CD14-positive monocyte (primary cell): ENCODE measurements at places on chromosomes 16 and 17.

GRCh38 chr17:9185142-9185541 is 163.8 kb downstream of the NTN1 start:
- no peak for DNase-seq

- DNase-seq: peak; percentile 29
These were observed 204.9 kb downstream of the MAF start for GRCh38 chr16:79395591-79395990.

GRCh38 chr17:40864661-40865390 is 2.2 kb downstream of the KRT12 start:
- no peak for DNase-seq

DNA sequence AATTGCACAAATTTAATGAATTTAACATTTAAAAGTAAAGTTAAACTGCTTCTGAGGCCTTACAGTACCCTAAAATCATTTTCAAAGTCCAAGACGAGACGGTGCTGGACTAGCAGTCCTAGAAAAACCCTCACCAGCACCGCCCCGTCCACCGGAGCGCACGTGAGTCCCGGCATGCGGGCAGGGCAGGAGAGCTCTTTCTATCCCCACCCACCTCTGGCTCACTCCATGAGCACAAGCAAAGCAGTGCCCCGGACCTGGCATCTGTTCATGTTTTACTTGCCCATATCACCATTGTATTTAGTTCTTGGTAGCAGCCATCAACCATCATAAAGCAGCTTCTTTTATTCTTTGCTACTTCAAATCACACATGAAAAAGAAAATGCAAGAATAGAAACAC is 41.7 kb downstream of the ANKRD11 start:
- DNase-seq: no peak

DNA sequence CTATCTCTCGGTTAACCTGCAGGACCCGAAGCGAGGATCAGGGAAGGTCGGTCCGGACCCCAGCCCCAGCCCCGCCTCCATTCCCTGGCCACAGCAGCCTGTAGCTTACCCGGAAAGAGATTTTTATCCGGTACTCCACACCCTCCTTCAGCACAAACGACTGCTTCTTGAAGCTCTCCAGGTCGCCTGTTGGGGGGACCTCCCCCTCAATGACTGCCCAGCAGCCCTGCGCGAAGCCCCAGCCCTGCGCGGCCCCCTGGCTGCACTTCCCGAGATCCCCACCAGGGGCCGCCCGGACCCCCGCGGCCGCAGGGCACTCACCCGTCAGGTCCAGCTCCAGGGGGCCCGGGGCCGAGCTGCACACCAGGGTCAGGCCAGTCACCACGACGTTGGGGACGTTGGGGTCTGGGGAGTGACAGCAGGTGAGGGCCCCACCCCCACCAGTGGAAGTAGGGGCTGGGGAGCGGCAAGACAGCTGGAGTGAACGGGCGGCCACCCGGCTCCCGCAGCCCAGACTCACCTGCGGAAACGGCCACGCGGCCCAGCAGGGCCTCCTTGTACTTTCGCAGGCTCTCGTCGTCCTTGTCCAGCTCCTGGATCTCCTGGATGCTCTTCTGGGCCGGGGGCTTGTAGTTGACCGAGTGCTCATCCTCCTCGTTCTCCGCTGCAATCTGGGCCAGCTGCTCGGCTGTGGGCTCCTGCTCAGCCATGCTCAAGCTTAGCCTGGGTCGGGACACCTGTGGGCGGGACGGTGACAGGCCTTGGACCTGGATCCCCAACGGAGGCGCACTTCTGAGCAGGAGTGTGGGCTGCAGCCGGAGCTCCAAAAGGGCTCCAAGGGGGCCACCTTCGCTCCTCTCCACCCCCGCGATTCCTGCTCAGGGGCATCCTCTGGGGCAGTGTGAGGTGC is 1.7 kb downstream of the ARHGDIA start:
- DNase-seq: no peak

GRCh38 chr17:36717088-36717487 is 115.7 kb downstream of the MRM1 start:
- DNase-seq: no peak

GRCh38 chr16:31010585-31011325 is at the start of gene STX1B:
TSS of gene STX1B (minus strand) at chr16:31010638. CDS start at chr16:31010396, 242 bp downstream.
- DNase-seq: no peak

- no peak for DNase-seq
These were observed 406.5 kb downstream of the SHISA9 start for GRCh38 chr16:13307851-13308250.

- peak; percentile 17 for DNase-seq
These were observed 5.5 kb downstream of the PSMD12 start for GRCh38 chr17:67360880-67361279.

DNA sequence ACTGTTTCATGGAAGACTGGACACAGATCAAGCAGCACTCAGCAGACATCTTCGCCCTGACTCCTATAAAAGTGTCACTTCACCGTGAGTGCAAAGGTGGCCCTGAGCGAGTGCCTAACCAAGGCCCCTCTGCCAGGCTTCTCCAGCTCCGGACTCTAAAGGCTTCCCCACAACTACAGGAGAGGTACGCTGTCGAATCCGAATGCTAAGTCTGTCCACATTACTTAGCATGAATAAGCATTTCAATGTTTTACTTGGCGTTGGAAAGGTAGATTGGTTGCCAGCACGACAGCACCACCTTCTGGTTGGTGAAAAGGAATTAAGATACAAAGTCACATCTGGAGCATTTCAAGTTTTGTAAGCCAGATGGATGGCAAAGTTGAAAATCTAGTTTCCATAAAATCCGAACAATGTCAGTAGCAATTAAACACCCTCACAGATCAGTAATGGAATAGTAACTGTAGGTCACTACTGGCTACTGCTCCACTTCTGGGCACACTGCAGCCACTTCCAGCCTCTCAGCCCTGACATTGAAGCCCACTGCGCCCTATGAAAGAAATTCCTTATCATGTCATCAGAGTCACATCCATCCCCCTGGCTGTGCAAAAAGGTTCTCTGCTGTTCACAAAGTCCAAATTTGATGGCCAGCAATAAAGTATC is 100.9 kb downstream of the PARN start:
- peak; percentile 64 for DNase-seq

DNA sequence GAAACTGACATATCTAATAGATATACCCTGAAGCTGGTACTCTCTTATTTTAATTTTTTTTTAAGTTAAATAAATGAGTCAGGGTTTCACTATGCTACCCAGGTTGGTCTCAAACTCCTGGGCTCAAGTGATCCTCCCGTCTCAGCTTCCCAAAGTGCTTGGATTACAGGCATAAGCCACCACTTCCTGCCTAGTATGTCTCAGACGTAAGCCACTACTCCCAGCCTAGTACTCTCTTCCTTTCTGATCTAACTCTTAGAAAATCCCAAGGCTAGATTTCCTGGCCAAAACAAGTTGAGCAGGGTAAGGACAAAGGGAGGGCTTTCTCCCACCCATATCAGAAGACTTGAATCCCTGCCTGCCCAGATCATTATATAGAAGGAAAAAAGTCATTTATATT is 33.7 kb downstream of the HOXB1 start:
- no peak for DNase-seq

GRCh38 chr16:50263940-50264929 is 2.1 kb upstream of the ADCY7 start:
- DNase-seq: no peak

DNA sequence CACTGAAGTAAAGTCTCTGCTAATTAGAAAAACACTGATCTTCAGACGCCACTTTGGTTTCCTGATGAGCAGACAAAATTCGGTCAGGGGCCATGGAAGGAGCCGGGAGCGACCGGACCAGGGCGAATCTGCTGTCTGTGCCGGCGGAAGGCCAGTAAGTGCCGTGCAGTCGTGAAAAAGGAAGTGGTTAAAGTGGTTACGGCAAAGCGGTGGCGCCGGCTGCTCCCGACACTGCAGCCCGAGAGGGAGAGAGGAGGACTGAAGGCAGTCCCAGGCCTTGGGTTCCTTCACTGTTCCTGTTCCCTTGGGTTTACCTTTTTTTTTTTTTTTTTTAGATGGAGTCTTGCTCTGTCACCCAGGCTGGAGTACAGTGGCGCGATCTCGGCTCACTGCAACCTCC is 17.3 kb upstream of the HEXD start:
- peak; percentile 82 for DNase-seq

- DNase-seq: no peak
These were observed 7.1 kb downstream of the ASB16 start for GRCh38 chr17:44177640-44178039.

- no peak for DNase-seq
These were observed 51.3 kb downstream of the MPHOSPH6 start for GRCh38 chr16:82118749-82119148.

- no peak for DNase-seq
These were observed 97.0 kb downstream of the WWOX start for GRCh38 chr16:78196502-78196901.

GRCh38 chr17:31313982-31314781 is at the start of gene EVI2B:
TSS of gene EVI2B (minus strand) at chr17:31314054. CDS start at chr17:31305609, 8,445 bp downstream.
- DNase-seq: peak; percentile 81

- no peak for DNase-seq
These were observed 5.9 kb downstream of the KRT31 start for GRCh38 chr17:41391535-41391934.

- DNase-seq: no peak
These were observed 4.5 kb downstream of the BCL6B start for GRCh38 chr17:7027335-7027734.

GRCh38 chr16:69188716-69189115 is 1.8 kb downstream of the SNTB2 start:
- DNase-seq: no peak

DNA sequence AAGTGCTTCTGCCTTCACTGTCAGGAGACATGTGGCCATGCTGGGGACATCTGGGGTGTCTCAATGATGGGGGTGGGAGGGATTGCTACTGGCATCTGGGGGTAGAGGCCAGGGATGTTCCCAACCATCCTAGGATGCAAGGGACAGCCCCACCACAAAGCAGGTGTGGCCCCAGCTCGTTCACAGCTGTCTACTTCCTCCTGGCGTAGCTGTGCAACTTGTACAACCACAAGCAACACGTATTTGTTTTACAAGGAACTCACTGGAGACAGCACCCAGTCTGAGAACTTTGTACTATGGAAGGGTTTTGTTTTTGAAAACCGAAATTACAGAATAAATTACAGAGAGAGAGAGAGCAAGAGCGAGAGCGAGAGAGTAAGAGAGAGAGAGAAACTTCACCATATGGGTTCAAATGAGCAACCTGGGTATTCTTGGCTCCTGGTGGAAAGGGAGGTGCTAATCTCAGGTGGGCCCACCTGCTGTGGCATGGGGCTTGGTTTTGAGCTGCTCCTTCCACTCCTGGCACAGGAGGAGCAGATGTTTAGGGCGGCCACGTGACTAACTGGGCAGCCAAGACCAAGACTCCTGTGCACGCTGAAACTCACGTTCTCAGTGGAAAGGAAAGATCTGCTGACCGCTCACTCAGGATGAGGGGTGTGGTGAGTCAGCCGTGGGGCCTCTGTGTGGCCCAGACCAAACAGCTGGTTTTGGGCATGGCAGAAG is 17.5 kb upstream of the TNFRSF13B start:
- peak; percentile 17 for DNase-seq

DNA sequence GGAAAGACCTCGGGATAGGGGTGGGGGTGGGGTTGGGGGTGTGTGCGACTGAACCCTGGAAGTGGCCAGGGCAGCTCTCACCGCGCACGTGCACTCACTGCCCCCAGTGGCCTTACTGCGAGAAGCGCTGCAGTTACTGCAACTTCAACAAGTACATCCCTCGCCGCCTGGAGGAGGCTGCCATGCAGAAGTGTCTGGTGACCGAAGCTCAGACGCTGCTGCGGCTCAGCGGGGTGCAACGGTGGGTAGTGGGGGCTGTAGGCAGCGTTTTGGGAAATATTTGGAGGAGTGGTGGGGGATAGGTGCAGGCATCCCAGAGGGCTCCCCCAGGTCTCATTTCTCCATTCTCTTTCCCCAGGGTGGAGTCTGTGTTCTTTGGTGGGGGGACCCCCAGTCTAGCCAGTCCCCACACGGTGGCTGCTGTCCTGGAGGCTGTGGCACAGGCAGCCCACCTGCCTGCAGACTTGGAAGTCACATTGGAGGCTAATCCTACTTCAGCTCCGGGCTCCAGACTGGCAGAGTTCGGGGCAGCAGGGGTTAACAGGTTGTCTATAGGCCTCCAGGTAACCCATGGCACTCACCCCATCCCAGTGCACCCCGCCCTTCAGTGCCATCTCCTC is 972 bp downstream of the RSAD1 start:
- peak; percentile 72 for DNase-seq

DNA sequence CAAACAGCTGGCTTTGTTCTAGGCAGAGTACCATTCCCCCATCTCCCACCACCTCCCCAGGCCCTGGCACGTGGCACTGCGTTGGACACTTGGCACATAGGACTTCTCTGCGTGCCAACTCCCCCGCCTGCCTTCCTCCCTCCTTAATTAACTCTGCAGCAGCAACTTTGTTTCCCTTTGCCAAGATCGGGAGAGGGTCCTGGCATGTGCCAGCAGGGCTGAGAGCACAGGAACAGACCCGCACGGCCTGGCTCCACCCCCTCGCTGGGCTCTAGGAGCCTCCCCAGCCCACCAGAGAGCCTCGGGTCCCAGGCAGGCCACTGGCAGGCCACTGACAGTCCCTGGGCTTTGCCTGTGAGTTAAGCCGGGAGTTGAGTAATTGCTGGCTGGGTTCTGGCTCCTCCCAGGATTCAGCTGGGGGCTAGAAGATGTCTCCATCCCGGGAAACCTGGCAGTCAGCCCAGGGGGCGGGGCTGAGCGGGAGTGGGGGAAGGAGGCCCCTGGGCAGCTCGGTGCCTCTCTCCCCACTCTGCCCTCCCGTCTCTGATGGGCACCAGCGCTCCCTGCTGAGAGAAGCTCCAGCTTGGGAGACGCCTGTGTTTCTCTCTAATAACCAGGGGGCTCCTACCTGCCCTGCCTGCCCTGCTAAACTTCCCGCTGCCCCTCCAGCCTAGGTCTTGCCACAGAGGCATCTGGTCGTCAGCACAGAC is 224.0 kb upstream of the TNRC6C start:
- DNase-seq: no peak

- no peak for DNase-seq
These were observed 36.8 kb downstream of the TNRC6C start for GRCh38 chr17:77995146-77995852.

- DNase-seq: no peak
These were observed 179.7 kb upstream of the HS3ST4 start for GRCh38 chr16:25512041-25512440.

DNA sequence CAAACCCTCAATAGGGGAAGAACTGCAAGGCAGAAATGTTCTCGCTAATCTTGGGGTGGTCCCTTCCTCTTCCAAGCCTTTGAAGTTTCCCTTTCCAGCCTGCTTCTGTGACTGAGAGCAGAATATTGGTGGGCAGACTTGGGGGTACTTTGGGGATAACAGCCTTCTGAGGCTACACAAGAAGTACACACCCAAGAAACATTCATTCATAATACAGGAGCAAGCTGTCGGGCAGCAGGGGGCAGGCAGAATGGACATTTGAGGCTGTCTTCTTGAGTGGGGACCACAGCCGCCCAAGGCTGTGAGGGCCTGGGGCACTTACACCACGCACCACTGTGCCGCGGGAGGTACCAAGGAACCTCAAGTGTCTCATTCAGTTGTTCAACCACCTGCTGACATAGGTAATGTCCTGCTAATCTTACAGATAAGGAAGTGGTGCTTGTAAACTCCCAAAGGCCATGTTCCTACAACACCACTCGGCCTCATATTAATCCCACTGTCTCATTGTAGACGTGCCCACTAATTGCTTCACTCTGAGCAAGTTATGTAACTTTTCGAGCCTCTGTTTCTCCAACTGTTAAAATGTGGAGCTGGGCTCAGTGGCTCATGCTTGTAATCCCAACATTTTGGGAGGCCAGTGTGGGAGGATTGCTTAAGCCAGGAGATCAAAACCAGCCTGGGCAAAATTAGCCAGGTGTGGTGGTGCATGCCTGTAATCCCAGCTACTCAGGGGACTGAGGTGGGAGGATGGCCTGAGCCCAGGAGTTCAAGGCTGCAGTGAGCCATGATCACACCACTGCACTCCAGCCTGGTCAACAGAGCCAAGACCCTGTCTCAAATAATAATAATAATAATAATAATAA is 2.5 kb upstream of the MRPS23 start:
- DNase-seq: no peak
